ENCODE measurements at places on chromosomes 13 and 19.

DNA sequence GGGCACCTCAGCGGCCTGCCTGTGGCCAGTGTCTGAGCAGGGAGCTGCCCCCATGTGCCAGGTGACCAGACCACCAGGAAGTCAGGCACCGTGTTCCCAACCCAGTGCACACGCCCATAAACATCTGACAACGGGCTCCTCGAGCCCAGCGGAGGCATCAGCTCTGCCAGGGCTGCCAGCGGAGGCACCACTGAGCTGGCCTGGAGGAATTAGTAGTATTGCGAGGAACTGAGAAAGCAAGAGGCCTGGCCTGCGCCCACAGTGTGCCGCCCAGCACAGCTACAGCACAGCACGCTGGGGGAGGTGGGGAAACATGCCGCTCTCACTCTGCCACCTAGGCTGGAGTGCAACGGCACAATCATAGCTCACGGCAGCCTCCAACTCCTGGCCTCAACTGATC, 44.6 kb downstream of the ANKRD27 start:
- no peak for DNase-seq

GRCh38 chr13:98220271-98220791, 43.3 kb upstream of the RNF113B start:
- DNase-seq: no peak

- no peak for DNase-seq
These were observed 77.0 kb downstream of the LRRC63 start for GRCh38 chr13:46288570-46289259.

DNA sequence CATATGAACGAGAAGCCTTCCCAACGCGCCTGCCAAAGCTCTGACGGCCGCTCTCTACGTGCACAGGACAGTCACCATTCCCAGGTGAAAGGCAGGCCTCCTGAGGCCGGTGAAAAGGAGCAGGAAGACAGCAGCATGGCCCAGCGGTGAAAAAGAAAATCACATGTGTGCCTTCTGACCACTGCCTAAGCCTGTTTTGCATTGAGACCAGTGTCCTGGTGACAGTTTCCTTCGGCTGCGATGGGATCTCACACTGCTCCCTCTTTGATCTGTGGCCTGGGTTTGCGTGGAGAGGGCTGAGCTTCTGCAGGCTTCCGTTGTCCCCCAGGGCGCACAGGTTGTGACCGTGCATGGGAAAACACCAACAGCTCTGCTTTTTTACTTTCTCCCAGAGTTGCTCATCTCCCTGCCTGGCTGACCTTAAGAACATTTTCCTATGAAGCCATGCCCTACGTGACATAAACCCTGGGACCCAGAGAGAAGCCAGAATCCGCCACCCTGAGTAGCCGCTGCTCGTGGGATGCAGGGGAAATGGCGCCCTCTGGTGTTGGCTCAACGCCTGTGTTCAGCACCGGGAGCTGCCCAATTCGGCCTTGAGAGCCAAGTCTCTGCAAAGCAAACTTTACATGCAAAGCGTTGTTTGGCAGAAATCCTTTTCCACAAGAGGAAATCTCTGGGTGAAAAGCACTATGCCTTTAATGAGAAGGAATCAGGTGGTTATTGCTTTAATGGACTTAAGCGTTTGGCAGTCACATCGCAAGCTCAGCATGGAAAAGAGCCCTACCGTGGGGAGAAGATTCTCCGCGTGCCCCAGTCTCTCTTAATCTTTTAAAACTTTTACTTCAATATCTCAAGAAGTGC, 112.2 kb upstream of the GPR12 start:
- DNase-seq: peak; percentile 75

DNA sequence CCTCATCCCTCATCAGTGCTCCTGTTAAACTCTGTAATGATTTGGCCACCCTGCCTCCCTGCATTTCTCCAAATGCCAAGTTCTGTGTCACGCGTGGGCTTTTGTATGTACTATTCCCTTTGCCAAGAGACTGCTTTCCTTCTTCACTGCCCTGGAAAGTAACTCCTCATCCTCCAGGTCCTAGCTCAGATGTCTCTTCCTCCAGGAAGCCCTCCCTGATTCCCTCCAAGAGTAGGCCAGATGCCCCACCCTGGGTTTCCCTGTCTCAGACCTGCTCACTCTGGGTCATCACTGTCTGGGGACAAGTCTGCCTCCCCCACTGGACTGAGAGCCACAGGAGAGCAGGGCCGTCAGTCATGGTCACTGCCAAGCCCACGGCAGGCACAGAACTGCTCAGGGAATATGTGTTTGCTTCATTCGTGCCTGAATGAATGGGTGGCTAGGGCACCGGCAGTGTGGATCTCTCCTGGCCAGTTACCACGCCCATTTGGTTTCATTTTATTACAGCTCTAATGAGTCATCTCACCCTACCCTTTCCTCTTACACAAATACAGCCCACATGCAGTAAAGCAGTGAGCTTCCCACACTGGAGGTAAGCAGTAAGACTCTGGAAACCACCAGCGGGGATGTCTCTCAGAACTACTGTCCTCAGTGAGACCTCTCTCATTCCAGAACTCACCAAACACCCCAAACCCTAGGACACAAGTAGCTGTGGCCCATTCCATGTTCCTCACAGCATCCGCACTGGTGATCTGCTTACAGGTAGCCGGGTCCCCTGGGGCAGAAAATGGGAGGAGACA, 12.1 kb upstream of the GPR4 start:
- no peak for DNase-seq

- no peak for DNase-seq
These were observed 214.9 kb downstream of the KLF5 start for GRCh38 chr13:73273745-73274144.

- DNase-seq: no peak
These were observed 28.6 kb downstream of the PAK4 start for GRCh38 chr19:39154100-39154628.
